ENCODE measurements at places on chromosomes 4 and X.

DNA sequence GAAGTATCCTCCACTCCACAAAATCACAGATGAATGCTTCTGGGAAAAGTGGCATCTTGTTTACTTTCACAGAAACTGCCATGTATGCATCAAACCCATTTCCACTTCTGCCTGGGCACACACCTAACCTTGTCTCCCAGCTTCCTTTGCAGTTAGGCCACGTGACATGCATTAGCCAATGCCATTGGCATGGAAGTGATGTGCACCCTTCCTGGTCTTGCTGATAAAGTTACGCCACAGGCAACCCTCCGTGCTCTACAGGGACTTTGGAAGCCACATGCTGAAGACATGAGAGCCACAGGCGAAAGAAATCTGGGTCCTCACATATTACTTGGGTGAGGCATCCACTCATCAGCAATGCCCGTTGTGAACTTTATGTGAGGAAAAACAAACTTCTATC, 123.3 kb downstream of the USP46 start:
- DNase-seq: no peak

DNA sequence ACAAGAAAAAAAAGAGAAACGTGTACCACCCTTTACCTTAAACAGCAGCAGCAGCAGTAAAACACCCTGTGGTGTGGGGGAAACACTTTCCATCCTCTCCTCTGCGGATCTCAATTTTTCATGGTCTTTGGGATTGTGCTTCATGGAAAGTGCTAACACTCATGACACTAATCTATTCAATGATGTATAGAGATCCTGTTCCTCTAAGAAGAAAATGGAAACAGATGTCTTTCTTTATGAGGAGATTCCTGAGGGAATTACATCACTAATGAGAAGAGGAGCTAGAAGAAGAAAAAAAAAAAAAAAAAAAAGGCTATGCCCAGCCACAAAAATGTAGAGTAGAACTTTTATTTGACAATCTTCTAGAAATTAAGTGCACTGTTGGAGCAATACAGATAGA, 62.9 kb upstream of the NDST3 start:
- DNase-seq: no peak

DNA sequence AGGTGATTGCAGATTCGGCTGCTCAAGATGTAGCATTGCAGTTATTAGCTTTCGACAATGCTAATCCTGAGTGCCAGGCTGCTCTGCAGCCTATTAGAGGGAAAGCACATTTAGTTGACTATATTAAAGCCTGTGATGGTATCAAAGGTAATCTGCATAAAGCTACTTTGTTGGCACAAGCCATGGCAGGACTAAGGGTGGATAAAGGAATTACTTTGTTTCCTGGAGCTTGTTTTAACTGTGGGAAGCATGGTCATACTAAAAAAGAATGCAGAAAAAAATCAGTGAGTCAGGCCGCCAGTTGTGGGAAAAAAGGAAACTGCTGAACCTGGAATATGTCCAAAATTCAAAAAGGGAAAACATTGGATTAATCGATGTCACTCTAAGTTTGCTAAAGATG, 154.9 kb upstream of the TECRL start:
- no peak for DNase-seq

GRCh38 chr4:89486042-89486441, 178.4 kb upstream of the GPRIN3 start:
- DNase-seq: peak; percentile 11

- peak; percentile 2 for DNase-seq
Observed at GRCh38 chrX:30875957-30876356, 13.1 kb downstream of the TAB3 start.

DNA sequence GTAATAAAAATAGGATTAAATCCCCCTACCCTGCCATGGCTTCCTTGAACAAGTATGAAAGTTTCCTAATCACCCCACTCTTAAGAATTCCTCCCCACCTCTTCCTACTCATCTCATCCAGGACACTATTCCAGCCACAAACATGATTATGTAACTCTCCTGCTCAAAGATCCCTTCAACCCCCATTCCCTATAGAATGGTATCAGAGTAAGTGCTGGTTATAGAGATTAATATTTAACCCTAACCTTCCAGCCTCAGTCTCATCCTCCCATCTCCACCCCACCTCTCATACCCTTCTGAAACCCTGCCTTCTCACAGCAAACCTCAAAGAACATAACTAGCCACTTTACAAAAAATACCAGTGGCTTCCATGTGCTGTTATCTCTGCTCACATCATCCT, 155.1 kb downstream of the PPP3CA start:
- DNase-seq: no peak

DNA sequence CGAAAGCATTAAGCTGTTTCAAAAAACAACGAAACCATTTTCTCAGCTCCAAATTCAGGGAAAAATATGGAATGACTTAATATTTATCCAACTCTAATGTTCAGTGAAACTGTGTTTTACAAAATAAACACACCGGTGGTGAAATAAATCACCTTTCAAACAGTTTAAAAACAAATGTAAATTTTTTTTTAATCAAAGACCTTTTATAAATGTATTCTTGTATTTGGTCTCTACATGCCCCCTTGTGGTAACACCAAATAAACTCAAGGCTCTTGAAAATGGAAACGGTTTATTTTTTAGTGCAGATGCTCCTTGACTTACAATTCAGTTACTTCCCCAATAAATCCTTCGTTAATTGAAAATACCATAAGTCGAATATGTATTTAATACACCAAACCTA, 45.8 kb upstream of the ITM2A start:
- DNase-seq: peak; percentile 21

DNA sequence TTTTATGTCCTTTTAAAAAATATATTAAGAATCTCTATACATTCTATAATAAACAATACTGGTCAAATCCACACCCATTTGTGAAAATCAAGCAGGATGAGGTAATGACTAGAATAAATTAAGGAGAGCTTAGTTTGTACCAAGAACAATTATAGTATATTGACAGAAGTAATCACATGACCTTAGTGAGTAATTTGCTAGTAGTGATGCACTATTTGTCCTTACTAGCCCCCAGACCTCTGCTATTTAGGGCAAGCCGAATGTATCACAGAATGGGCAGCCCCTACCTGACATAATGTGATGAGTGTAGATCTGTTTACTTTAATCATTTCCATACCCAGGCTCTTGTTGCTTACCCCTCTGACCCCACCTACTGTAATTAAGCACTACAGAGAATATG, 15.8 kb downstream of the ATP1B4 start:
- no peak for DNase-seq

GRCh38 chr4:80989921-80990544, 40.5 kb upstream of the BMP3 start:
- DNase-seq: peak; percentile 53

DNA sequence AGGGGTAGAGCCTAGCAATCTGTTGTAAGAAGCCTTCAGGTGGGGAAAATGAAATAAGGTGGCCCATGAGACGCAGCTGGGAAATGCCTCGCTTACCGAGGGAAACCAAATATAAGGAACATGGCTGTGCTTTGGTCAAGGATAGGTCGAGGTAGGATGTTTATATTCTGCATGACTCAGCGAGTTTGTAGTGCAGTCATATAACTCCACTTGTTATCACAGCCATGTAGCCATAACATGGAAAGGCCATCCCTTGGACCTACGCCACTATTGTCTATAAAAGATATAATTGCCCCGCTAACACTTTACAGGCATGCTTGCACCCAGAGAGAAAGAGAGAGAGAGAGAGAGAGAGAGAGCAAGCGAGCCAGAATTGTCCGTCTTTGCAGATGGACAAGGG, 80.9 kb upstream of the GLRA2 start:
- no peak for DNase-seq

- no peak for DNase-seq
Observed at GRCh38 chr4:75908555-75908954, 6.3 kb upstream of the PPEF2 start.

GRCh38 chr4:113587640-113588275, 173.8 kb downstream of the CAMK2D start:
- no peak for DNase-seq

- no peak for DNase-seq
Observed at GRCh38 chr4:8050555-8051206, 107.9 kb downstream of the ABLIM2 start.

DNA sequence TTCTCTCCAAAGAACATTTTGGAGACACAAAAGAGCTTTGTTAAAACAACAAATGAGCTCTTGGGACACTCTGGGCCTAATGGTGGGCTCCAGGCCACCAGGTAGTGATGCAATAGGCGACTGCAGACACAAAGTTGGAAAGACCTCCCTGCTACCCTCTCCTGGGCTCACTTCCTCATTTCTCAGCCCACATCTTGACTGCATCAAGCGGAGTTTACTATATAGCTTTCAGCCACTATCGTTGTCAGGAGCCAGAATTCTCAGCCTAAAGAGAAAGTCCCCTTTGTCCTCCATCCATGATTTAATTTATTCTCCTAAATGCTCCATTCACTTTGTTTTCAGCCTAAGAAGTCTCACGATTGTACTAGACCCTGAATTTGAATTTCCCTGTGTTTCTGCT, 114.9 kb downstream of the EFHC2 start:
- no peak for DNase-seq

DNA sequence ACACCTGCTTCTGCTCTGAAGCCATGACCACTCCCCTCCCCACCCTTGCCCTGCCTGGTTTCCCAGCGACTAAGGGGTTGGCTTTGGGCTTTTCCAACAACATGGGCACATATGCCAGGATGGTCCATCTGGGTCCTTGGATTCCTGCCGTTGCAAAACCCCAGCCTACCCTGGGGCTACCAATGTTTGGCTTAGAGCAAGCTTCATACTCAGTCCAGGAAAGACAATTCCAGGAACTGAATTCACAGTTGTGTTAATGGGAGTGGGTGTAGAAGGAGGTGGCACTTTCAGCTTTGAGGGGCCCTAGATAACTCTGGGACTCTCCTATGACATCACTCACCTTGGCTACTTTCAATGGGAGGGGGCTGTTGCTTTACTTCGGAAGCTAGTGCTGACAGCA, 9.0 kb downstream of the FGFBP1 start:
- DNase-seq: no peak

GRCh38 chr4:139076016-139076744, 60.6 kb downstream of the NOCT start:
- DNase-seq: no peak

- DNase-seq: no peak
Observed at GRCh38 chrX:150990910-150991309, 7.8 kb downstream of the HMGB3 start.

DNA sequence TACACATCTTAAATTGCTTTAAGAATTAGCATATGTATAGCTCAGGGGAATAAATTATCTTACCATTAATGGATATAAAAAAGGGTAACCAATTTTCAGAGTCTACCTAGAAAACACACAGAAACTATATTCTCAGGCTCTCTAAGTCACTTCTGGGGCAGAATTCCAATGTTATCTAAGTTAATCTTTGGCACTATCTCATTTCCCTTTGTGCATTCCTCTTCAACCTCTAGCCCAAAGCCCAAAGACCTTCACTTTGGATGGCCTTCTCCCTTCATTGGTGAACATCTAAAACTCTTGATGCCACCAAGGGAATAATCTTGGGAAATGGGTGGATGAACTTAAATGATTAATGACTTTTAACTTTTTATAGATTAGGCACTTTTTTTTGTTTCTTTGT, 108.3 kb downstream of the APBB2 start:
- no peak for DNase-seq

- DNase-seq: no peak
Observed at GRCh38 chr4:8771258-8771590, 100.4 kb downstream of the HMX1 start.

DNA sequence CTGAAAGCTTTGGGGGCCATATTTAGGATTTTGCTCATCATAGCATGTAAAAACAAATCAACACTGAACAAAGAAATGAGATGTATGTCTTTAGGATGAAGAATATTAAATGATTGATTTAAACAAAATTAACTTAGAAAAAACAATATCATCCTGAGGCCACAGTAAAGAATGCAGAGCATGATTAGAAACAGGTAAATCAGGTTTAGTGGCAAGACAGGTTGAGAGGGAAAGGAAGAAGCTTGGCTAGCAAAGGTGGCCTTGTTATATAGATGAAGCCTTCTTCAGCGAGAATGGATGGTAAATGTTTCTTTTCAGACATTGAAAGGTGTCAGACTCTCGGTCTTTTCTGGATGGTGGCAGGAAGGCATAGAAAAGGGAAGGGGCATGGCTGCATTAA, 11.9 kb upstream of the MAGEB16 start:
- no peak for DNase-seq

- DNase-seq: no peak
Observed at GRCh38 chr4:72529148-72529822, 39.7 kb downstream of the ADAMTS3 start.

DNA sequence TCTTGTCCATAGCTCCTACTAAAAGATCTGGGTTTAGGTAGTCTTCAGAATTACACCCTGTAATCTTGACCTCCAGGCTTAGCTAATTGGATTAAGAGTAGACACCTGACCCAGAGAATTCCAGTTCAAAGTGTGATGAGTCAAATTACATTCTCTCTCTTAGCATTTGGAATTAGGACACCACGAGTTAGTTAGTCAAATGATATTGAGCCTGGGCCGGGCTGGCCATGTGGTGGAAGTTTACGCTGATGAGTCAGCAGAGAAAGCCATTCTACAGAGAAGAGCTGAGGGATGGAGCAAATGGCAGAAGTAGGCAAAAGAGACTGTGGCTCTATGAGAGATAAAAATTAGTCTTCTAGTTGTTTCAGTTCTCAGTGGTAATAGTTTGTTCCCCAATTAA, 31.1 kb downstream of the CEP44 start:
- peak; percentile 6 for DNase-seq

DNA sequence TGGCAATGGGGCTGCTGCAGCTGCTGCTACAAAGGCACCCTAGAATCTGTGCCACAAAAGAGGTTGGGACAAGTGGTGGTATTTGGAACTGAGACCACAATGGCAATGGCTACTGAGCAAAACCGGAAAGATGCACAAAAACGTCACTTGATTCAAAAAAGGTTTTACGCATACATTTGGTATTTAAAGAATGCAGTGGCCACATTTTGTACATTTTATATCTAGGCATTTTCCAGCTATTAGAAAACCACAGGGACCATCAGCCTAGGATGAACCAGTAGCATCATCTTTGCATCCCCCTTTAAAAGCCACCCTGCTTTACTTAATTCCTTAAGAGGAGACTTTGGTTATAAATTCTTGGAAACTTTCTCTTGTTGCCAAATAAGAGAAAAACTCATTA, 104.8 kb upstream of the CXCL13 start:
- DNase-seq: no peak

DNA sequence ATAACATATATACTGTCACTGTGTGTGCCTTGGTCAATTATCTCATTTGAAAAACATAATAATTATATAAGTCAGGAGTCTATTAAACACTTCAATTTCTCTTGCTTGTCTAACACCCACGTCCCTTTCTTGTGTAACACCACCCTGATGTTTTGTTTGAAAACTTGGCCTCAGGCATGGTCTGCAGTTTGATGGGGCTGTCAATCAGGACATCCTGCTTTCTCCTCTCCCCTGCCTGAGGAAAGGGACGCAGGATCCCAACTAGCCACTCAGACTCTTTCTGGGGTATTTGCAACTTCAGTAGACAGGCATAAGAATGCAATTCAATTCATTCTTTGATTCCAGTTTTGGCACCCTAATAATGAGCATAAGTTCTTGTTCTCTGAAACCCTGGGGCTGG, 48.8 kb downstream of the DKK2 start:
- no peak for DNase-seq

GRCh38 chr4:74258963-74259362, 49.3 kb upstream of the EPGN start:
- DNase-seq: no peak

GRCh38 chrX:20412871-20413486, 146.3 kb upstream of the RPS6KA3 start:
- DNase-seq: no peak

Measured in erythroblast (primary cell).